ENCODE measurements at places on chromosomes 7 and 10. TPM values are rescaled to one million over a fixed set of nuclear protein-coding genes. Genes with fewer than 3 reads are reported as not detected.

DNA sequence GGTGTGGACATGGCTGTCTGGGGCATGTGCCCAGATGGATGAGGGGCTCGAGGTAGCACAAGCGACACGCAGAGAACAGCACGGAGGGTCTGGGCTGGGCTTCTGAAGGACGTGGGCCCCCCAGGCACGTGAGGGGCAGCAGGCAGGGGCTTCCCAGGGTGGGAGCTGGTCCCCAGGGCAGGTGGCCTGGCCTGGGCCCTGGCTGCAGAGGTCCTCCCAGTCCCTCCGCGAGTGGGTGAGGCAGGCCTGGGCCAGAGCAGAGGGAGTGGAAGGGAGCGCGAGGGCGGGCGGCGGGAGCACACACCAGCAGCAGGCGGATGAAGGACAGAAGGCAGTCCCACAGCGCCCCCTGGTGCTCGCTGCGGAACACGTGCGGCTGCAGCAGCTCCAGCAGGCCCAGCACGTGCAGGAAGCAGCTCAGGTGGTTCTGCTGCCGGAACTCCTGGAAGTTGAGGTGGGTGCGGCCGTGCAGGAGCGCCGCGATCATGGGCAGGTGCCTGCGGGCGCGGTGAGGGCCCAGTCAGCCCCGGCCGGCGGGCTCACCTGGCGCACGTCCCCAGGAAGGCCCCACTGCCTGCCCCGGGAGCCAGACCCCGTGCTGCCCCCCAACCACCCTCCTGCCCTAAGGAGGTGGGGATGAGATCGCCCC lies 14.7 kb upstream of the MICALL2 start:
- DNase-seq = peak; percentile 74

GRCh38 chr7:127620406-127621233 lies 2.7 kb upstream of the PAX4 start:
- no peak for DNase-seq

DNA sequence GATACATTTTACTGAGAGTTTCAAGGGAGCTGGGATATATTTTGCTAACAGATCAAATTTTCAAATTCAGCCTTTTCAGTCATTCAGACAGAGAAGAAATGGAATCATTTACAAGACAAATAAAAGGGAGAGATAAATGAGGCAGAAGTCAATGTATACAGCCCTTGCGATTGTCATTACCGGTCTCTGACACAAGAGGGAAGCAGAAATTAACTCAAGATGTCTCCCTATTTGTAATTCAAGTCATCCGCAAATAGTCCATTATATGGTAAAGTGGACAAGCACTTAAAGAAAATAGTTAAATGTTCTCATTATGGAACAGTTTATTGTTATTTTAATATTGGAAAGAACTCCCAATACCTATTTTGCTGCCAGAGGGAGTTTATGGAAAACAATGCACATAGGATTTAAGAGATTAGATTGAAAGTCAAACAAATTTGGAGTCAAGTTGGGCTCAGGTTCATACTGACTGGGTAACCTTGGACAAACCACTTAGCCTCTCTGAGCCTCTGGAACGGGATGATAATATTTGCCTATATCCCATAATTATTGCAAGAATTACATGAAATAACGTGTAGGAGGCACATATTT lies 89.3 kb upstream of the PRKCQ start:
- DNase-seq = peak; percentile 32

DNA sequence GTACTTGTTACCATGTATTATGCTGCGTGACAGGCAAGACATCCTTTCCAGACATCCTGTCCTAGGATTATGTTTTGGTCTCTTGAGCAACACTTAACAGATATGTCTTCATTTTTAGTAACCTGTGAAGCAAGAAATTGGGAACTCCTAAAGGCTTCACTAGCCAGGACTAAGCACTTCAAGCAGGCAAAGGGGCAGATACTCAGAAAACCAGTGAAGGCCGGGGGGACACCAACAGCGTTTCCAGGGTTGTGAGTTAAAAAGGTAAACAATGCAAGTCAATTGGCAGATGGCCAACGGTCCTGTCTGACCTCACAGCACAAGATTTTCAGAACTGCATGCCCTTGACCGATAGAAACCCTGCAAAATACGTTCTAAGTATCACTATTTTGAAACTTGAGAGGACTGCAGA lies 77.6 kb upstream of the SFMBT2 start:
- DNase-seq = no peak

The NEUROD6 gene
- not detected for total RNA-seq

DNA sequence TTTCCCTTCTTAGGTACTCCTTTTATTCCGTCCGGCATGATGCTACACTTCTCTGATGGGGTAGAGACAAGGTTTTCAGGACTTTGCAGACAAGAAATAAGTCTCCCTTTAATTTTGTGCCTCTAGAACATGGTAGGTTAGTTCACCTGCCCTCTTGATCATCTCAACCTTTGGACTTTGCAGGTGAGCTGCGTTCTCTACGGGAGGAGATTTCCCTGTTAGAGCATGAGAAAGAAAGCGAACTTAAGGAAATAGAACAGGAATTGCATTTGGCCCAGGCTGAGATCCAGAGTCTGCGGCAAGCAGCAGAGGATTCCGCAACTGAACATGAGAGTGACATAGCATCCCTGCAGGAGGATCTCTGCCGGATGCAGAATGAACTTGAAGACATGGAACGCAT lies 9.2 kb downstream of the CCDC136 start:
- no peak for DNase-seq

GRCh38 chr10:45532480-45532879 lies 140.1 kb downstream of the ZFAND4 start:
- DNase-seq = no peak

GRCh38 chr7:127337581-127337980 lies 54.9 kb downstream of the ZNF800 start:
- no peak for DNase-seq
